ENCODE measurements at places on chromosomes 7 and 10.

DNA sequence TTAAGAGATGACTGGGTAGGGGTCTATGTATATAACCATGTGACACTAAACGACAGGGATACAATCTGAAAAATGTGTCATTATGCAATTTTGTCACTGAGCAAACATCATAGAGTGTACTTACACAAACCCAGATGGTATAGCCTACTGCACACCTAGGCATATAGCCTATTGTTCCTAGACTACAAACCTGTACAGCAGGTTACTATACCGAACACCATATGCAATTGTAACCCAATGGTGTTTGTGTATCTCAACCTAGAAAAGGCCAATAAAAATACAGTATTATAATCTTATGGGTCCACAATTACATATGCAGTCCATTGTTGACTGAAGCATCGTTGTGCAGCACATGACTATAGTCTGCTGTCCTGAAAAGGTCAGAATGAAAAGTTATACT is 22.9 kb downstream of the STRIP2 start:
- DNase-seq: no peak

DNA sequence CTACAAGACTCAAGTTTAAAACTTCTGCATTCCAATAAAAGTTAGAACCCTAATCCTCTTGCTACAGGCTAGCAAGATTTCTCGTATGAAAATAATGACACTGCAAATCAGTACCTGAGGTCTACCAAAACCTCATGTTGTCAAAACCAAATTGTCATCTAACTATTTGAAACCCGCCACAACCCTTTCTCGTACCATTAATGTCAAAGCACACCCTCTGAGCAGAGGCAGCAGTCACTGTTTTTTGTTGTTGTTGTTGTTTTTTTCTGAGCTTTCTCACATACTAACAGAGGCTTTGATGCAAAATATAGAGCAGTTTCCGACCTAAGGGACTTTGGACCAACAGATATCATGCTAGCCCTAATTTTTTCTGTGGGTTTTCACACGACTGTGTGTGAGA is 563.9 kb upstream of the C7orf33 start:
- no peak for DNase-seq

- peak; percentile 90 for DNase-seq
These were observed 227.2 kb upstream of the KLF14 start for GRCh38 chr7:130961128-130961601.

DNA sequence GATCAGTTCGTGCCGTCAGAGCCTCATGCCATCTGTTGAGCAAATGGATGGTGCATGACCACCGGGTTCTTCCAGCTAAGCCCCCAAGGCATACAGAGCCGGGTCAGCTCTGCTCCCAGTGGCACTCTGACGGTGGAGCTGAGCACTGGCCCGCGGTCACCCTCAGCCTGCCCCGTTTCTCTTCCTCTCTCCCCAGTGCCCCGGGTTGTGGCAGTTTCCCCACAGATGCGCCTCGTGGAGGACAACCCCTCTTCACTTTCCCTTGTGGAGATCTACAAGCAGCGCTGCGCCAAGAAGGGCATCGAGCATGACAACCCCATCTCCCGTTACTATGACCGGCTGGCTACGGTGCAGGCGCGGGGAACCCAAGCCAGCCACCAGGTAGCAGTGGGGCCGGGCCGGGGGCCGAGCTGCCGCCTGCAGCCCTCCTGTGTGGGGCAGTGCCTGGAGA is 129.9 kb downstream of the TRRAP start:
- DNase-seq: no peak

- no peak for DNase-seq
These were observed 18.2 kb downstream of the SLC29A3 start for GRCh38 chr10:71337219-71337701.

DNA sequence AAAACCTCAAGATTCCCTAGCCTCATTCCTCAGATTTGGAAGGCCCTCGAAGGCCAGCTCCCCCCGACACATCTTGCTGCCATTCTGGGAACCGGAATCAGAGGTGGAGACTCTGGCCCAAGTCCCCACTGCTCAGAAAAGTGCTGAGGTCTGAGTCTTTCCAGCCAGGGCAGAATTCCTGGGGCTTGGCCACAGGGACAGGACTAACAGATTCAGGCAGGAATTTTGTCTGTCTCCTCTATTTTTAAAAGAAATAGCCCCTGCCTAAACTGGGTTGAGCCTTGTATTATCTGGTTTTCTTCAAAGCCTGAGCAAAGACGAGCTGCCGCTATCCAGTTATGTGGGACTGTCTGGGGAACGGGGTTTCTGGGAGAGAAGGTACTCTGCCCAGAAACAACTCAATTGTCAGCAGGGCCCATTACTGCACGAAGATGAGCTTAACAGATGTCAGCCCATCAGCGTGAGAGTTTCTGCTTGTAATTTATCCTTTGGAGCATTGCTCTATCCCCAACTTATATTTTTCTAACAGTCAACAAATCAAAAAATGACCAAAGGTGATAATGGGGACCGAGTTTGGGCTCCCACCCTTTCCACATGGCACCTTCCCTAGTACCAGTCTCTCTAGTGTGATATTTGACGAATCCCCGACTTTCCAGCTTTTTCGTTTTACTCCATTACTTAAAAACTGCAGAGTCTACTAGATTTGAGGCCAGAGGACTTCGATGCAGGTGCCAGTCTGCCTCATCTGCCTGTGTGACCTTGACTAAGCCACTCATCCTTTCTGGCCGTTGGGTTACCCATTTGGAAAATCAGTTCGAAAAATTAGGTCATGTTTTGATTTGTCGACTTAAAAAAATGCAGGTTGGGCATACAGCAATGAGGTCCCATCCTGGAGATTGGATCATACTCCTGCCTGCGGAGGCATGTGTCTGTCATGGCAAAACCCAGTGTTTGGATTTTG is 110.9 kb downstream of the WDR11 start:
- DNase-seq: no peak

DNA sequence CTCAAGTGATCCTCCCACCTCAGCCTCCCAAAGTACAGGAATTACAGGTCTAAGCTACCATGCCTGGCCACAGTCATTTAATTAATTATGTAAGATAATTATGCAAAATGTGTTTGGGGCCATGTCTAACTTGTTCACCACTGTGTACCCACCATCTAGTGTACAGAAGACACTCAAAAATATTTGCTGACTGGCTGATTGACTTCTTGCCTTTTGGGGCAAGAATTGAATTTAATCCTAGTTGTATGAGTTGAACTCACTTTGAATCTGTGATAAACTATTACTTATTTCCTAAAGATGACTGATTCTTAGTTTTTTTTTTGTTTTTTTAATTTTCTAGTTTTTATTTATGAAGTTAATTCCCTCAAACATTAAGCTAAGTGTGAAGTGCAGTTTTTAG is 15.8 kb upstream of the ZC3HAV1L start:
- no peak for DNase-seq

- DNase-seq: no peak
These were observed 131.6 kb downstream of the DIP2C start for GRCh38 chr10:557792-558328.

- DNase-seq: no peak
These were observed 35.6 kb upstream of the FAM13C start for GRCh38 chr10:59397961-59398360.

- DNase-seq: no peak
These were observed 408.6 kb upstream of the PFKP start for GRCh38 chr10:2658780-2659179.

- DNase-seq: no peak
These were observed 87.1 kb downstream of the FZD1 start for GRCh38 chr7:91351374-91351773.

- no peak for DNase-seq
These were observed 695.8 kb downstream of the TYW1 start for GRCh38 chr7:67692425-67692824.

DNA sequence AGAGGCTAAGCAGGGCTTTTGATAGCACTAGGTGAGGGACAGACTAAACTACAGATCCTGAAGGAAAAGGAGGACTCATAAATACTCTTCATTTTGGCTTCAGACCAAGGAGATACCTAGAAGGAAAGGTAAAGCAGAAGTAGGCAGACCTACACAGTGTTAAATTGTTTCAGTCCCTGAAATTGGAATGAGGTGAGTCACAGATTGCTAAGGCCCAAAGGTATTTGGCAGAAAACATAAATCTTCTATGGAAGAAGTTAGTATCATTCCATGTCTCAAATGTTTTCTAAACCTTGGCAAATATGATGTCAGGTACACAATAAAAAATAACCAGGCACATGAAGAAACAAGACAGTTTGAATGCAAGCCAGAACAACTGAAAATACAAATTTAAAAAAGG is 30.0 kb downstream of the MTERF1 start:
- DNase-seq: no peak

- no peak for DNase-seq
These were observed 51.1 kb upstream of the TSPAN13 start for GRCh38 chr7:16702441-16702840.

DNA sequence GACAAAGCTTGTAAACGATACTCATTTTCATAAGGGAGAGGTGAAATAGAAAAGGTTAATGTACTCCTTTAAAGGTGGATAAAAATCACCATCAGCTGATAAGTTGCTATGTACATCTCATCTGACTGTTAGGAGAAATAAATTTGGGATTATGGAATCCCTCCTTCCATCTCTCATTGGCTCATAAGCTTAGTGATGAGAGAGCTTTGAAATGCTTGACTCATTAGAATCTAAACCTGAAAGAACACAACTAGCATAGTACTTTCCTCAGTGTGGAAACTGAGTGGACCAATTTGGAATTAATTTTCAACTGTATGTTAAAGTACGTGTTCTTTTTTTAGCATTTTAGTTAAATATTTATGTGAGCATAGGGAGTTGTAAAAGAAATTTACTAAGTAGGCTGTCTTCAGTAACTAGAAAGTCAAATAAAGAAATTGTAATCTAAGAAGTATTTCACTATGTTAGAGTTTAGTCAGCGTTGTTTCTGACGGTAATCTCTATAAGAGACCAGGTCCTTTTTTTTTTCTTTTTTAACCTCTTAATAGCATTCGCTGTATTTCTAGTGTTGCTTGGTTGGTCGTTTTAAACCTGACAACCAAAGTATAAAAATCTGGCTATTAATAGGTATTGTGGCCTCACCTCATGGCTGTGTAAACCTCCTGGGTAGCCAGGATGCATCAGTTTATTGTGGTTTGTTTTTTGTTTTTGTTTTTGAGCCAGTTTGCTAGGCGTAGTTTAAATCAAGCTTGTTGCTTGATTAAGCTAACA is 34.4 kb downstream of the FHIP2A start:
- no peak for DNase-seq

GRCh38 chr10:71748671-71749191 is 24.6 kb downstream of the VSIR start:
- peak; percentile 94 for DNase-seq

- DNase-seq: no peak
These were observed 846 bp downstream of the DNAJC1 start for GRCh38 chr10:22002591-22003176.

DNA sequence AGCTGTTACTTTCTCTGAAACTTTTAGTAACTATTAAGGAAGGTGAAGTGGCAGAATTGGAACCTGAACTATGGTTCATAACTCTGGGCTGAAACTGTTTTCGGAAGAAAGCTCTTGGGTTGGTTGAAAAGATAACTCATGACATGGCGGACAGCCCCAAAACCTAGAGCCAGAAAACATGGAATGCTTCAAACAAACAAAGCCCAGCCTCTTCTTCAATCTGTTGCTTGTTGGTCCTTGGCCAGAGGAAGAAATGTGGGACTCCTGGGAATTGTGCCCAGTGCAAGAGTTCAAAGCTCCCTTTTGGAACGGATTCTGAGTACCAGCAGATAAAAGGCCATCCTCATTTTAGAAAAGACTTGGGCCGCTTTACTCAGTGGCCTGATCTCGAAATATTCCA is 52.9 kb upstream of the CACNB2 start:
- DNase-seq: no peak

- DNase-seq: no peak
These were observed 39.6 kb downstream of the TCERG1L start for GRCh38 chr10:131271966-131272365.

DNA sequence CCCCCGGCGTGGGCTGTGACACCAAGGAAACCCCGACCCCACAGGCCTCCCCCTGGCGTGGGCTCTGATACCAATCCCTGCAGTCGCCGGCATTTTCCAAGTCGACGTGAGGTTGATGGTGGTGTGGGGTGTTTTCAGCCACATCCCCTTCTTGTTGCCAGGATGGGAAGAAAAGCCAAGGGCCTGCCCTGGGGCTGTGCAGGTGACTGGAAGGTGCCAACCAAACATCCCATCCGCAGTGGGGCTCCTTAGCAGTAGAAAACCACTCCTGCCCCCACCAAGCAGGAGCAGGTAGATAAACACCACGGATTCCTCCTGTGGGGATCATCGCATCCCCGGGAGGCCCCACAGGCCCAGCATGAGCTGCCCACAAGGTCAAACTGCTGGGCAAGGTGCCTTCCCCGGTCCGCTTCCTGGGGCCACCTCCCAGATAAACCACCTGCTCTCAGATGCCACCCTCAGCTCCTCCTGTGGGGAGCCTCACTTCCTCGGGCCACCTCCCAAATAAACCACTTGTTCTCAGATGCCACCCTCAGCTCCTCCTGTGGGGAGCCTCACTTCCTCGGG is 88.5 kb upstream of the DIP2C start:
- no peak for DNase-seq

DNA sequence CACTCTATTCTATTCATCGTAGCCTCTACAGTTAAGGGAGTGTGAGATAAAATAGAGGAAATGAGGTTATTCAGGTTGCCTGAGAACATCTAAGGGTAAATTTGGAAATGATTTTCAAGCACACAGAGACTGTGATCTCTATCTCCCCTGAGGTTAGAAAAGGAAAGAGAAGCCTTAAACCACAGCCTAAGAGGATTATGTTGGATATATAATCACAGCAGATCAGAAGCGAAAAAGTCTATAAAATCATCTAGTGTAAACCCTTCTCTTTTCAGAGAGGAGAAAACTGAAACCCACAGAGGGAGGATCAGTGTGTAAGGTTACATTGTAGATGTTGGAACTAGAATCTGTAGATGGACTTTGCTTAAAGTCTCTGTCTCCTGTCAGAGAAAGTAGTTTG is 90.6 kb upstream of the SEMA3E start:
- no peak for DNase-seq

- DNase-seq: no peak
These were observed 37.7 kb upstream of the ZNF32 start for GRCh38 chr10:43686414-43686813.

DNA sequence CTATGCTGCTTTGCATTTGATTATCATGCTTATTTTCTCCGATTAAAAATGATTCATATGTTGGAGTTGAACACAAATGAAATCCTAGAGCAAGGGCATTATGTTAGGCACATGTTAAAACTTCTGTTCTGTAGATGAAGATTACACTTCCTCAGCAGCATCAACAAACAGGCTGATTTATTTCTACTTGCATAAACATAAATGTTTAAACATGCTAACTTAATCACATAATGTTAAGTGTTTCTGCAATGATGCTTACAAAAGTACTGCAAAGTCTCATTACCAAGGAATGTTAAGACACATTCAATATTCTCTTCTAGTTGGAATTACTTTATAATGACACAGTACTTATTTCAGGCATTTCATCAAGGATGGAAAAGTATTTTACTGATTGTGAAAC is 770.8 kb downstream of the ANKRD7 start:
- no peak for DNase-seq

Data from activated CD8-positive, alpha-beta T cell treated with anti-CD3 and anti-CD28 coated beads, Interleukin-2, amount 10 ng/mL, durations not matched to agents 7 days and 5 days (primary cell).